HAP-1 (cell line): ENCODE measurements at places on chromosomes 5 and 9.

GRCh38 chr9:137145731-137146526 lies 7.0 kb downstream of the GRIN1 start:
- DNase-seq = no peak

GRCh38 chr9:128551657-128552152 lies 682 bp upstream of the SPTAN1 start:
- no peak for DNase-seq

DNA sequence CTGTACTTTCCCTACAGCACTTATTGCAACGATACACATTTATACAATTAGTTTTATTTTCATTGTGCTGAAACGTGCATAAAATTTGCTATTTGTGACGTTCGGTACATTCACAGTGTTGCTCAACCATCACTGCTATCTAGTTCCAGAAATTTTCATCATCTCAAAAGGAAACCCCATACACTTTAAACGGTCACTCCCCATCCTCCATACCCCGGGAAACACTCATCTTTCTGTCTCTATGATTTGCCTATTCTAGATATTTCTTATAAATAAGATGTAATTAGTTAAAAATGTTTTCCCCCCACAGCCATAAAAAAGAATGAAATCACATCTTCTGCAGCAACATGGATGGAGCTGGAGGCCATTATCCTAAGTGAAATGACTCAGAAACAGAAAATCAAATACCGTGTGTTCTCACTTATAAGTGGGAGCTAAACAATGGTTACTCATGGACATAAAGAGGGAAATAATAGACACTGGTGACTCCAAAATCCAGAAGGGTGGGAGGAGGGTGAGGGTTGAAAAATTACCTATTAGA lies 40.2 kb upstream of the TEX48 start:
- DNase-seq = no peak

GRCh38 chr5:65858316-65858715 lies 68.1 kb upstream of the ERBIN start:
- no peak for DNase-seq

DNA sequence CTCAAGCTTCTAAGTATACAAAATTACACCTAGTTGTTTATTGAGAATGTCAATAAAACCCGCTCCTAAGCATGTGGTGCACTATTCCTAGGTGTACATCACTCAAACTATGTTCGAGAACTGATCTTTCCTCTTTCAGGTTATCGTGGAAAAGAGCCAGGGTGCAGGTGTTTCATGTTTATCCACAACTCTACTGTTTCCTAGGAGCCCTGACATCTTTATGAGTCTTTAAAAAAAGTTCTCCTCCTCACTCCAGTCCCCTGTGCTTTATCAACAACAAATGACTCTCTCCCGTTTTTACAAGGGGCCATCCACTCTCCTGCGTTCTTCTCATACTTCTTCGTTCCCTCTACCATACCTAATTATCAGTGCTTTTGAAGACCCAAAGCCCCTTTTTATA lies 78.8 kb upstream of the NFIL3 start:
- DNase-seq = no peak

GRCh38 chr9:31582071-31582470 lies 802.4 kb upstream of the ACO1 start:
- DNase-seq = no peak

DNA sequence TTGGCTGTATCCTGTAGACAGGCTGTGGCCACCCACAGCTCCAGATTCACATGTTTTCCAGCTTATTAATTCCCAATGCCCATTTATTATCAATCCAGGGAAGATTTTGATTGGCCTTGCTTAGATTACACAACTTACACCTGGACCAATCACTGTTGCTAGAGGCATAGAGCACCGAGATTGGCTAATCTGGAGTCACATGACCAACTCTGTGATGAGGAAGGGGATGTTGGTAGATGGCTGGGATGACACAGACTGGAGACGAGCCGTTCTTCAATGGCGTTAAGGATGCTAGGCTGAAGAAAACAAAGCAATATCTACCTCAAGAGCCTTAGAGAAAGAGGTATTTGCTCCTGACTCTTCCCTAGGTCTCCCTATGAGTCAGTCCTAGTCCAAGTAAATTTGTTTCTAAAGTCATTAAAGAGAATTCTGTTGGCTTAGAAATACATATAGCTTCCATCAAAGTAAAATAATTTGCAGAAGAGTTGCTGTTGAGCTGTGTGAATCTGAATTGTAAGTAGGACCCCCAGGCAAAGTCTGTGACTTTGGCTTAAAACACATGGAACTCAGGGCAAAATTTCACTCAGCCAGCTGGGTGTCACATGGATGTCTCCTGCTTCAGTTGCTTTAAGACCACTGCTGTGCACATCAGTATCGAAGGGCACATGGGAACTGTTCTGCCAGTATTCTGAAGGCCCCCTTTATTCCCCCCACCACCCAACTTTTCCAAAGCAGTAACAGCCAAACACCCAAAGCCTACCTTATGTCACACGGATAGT lies 326.4 kb upstream of the KLF4 start:
- no peak for DNase-seq

- DNase-seq = peak; percentile 26
Measured at GRCh38 chr5:58849921-58850667, 267.2 kb downstream of the RAB3C start.
